NCI-H460 (cell line): ENCODE measurements at places on chromosomes 4 and X. TPM values are rescaled to one million over a fixed set of nuclear protein-coding genes. Genes with fewer than 3 reads are reported as not detected.

The CDKL2 gene
- total RNA-seq: 1.1 and 2.2 TPM in 2 replicates

The MID1IP1 gene
- total RNA-seq: 157 and 166 TPM in 2 replicates

DNA sequence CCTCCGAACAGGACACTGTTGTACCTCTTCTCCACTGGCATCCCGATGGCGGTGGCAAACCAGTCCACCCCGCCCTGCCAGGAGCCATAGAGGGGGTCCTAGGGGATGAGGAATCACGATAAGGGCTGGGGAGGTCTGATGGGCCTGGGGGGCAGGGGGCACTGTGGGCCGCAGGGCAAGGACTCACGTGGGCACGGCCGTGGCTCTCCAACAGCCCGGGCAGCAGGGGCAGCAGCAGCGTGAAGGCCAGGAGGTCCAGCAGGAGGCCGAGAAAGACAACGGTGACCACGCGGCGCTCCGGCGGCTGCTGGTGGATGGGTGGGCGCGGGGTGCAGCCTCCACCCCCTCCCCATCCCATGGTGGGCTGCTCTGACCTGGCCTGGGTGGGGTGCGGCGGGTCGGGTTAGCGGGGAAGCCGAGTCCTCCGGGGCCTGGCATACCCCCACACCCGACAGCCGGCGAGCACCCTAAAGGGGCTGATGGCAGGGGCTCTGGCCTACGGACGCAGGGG, 29.6 kb downstream of the NOP14 start:
- no peak for DNase-seq

- DNase-seq: no peak
Observed at GRCh38 chr4:88003261-88003660, 4.2 kb upstream of the PKD2 start.

DNA sequence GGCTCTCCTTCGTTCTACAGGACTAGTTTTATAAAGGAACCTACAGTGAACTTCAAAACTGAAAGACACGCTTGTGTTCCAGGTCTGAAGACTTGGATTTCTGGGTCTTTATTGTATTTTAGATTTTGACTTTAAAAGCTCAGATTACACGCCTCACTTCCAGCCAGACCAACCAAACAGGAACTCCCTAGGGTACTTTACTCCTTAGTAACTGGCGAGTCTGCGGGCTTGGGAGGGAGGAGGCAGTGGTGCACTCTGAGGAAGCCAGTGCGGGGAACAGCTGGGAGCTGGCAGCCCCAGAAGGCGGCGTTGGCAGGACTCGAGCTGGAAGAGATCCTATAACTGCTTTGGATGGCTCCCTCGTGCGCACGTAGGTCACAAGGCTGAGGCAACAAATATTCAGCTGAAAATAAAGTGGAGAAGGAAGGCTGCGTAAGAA, 391 bp upstream of the PHKA1 start:
- DNase-seq: peak; percentile 56

DNA sequence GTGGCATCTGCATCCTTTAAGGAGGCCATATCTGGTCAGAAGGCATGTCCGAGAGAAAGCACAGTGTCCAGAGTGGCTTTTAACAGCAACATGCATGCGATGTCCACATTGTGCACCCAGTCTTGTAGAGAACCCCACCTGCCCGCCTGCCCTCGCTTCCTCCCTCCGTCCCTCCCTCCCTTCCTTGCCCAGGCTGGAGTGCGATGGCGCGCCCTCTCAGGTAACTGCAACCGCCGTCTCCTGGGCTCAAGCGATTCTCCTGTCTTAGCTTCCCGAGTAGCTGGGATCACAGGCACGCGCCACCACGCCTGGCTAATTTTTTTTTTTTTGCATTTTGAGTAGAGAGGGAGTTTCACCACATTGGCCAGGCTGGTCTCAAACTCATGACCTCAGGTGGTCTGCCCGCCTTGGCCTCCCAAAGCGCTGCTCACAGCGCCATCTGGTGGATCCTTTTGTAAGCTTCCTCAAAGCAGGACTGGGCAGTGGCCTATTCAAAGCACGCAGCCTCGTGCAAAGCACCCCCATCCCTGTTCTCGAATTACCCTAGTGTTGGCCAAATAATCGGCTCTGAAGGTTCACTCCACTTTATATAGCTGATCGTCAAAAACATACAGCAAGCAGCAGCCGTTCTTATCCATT, 15.0 kb downstream of the BRCC3 start:
- peak; percentile 48 for DNase-seq

- DNase-seq: no peak
Observed at GRCh38 chr4:157655096-157655809, 434.7 kb downstream of the GRIA2 start.
